GM03348 (cell line): ENCODE measurements at places on chromosomes 6 and 20.
A peak's percentile ranks its signal among the peaks of the same experiment; 100 is the strongest.

DNA sequence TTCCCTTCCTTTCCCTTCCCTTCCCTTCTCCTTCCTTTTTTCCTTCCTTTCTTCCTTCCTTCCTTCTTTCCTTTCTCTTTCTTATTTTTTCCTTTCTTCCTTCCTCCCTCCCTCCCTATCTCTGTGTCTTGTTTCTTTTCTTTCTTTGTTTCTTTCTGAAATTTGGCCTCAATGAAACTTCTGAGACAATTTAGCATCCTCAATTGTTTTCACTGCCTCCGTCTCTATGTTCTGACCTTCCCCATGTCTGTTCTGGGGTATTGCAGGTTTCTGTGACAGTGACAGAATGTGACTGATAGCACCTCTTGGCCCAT is 81.7 kb upstream of the PAX1 start:
- DNase-seq, result no peak

DNA sequence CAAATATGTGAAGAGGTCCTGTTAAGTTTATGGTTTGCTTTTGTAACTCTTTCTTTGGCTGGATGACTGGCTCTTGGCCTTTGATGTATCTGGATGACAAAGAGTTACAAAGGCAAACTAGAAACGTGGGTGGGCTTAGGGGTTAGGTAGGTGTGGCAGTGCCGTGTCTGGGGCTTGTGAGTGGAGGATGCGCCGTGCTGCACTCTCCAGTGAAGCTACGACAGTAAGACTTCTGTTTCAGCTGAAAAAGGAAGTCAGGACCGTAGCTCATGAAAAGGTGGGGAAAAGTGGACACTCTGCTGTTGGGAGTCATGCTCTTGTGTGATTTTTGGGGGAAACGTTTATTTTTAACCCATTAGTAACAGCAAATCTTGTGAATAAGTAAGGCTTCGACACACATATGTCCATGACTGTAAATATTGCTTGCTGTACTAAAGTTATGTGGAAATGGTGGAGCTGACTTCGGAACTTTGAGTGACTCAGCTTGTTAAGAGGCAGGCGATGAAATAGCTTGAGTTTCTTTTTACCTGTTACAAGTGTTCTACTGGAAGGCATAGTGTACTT is 45.6 kb downstream of the DUSP22 start:
- DNase-seq, result no peak

GRCh38 chr6:13604546-13605416 is 10.4 kb upstream of the NOL7 start:
- DNase-seq, result no peak

DNA sequence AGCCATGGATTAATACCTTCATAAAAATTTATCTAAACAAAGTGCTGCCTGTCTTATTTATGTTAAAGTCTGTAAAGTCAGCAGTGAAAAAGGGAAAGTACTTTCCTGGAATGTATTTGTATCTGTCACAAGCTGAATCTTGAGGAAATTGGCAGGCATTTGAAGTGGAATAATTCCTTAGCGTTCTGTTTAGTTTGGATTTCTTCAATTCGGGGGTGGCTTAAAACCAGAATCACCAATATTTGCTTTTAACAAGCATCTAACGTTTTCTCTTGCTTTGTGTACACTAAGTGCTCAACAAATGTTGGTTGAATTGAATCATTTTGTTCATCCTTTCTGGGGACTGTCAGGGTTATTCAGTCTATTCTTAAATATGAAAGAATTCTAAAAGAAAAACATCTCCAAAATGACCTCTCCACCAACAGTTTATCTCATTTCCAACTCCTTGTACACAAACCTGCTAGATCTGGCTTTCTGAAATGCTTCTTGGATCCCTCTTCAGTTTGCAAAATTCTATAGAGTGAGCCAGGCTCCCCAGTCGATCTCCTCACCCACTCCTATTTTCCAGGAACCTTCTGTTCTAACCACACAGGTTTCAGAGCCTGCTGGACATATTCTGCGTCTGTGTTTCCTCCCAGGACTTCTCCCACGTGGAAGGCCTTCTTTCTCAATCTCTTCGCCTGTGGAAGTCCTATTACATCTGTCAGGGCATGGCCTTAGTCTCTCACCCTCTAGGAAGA is 2.0 kb upstream of the NPEPL1 start:
- DNase-seq, result peak; percentile 62

DNA sequence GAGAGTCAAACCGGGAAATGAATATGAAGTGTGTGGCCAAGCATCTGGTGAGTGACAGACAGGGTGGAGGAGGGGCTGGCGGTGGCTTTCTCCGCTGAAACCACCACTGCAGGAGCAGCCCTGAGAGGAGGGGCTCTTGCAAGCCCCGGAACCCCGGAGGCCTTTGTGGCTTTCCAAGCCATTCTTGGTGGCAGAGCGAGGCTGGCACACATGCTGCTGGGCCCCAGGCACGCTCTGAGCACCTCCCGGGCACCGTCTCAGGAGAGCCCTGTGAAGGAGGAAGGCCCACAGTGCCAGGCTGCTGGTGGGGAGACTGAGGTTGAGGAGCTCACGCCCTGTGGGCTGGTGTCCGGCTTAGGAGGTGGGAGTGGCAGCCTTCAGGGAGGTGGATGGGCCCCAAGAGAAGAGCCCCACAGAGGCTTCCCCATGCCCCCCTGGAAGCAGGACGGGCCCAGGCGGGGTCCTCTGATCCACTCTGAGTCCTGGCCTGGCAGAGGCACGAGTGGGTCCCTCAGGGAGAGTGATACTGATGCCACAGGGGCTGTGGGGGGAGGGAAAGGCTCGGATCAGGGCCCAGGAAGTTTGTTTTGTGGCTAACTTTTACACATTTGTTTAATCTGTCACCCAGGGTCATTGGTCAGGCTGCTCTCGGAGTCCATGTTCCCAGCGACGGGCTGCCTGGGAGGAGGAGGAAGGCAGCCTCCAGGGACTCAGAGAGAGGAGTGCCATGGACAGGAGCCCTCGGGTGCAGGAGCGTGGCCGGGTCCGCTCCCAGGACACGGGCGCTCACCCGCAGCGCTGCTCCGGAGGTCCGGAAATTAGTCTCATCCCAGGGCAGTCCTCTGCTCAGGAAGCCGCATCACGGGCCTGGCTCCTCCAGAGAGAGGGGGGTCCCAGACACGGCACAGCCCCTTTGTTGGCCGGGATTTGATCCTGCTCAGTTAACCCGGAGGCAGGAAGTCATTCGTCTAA is 170.7 kb downstream of the ERMARD start:
- DNase-seq, result no peak

- no peak for DNase-seq
Measured at GRCh38 chr6:90621581-90621980, 34.7 kb upstream of the MAP3K7 start.

DNA sequence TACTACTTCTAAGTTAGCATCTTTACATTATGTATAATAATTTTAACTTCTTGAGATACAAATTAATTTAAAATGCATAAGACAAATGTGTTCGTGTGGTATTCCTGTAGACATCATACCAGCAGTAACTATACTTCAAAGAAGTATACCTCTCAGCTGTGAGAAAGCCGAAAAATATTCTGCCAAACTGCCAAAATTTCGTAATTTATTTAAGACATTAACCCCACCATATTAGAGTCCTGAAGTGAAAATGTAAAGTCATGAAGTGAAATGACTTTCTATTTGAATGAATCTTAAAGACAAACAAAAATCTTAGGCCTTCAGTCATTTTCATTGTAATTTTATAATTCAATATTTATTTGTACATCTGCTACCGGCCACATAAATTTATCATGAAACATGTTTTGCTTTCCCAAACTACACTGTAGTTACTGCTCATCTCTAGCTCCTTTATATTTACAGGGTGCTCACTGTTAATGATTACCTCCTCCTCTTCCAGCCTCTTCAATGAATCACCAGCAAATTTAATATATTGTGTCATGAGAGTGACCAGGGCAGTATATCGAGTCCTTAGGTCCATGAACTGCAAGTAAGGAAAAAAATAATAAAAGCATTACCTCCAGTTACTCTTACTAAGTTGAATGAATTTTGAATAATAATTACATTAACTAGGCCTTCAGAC is 18.5 kb downstream of the DST start:
- no peak for DNase-seq

GRCh38 chr6:64733433-64733832 is 973.6 kb downstream of the EYS start:
- no peak for DNase-seq

GRCh38 chr20:38121741-38122140 is 43.3 kb downstream of the TGM2 start:
- no peak for DNase-seq

GRCh38 chr6:12490904-12491571 is 200.9 kb downstream of the EDN1 start:
- peak; percentile 77 for DNase-seq

- no peak for DNase-seq
Measured at GRCh38 chr6:152441902-152442301, 195.3 kb downstream of the SYNE1 start.

GRCh38 chr6:150004101-150004782 is 21.1 kb downstream of the RAET1L start:
- DNase-seq, result no peak

GRCh38 chr6:96302991-96303390 is 218.6 kb upstream of the UFL1 start:
- no peak for DNase-seq

DNA sequence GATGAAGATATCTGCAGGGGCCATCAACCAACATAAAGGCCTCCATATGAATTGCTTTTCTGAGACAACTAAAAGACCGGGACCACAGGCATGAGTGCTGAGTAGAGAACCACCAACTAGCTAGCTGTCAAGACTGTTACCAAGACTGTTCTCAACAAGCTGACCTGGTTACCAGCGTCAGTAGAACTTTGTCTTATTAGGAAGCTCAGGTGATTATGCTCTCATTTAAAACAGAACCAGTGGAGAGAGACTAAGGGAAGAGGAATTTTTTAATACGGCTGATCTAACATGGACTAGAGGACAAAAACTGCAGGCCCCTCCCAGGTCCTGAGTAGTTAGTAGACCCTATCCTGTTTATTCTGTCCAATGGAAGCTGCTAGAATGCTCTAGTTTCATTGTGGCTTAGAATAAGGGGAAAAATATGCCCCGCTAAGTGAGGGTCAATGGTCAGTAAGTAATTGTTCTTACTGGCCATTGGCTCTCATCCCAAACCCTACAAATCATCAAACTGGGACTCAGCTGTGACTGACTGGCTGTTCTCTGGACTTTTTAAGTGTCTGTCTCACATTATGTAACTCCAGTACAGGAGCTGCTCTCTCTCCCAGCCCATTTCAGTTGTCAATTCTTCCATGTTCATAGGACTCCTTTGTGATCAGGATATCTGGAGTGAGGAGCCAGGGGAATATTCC is 3.8 kb upstream of the DYNLRB1 start:
- no peak for DNase-seq

- DNase-seq, result no peak
Measured at GRCh38 chr6:41439524-41440418, 104.4 kb downstream of the NCR2 start.

GRCh38 chr6:155915651-155916050 is 460.0 kb upstream of the NOX3 start:
- DNase-seq, result no peak

GRCh38 chr6:105429676-105430075 is 26.8 kb upstream of the PREP start:
- DNase-seq, result peak; percentile 52

- DNase-seq, result no peak
Measured at GRCh38 chr6:169791721-169792131, 40.3 kb downstream of the ERMARD start.

DNA sequence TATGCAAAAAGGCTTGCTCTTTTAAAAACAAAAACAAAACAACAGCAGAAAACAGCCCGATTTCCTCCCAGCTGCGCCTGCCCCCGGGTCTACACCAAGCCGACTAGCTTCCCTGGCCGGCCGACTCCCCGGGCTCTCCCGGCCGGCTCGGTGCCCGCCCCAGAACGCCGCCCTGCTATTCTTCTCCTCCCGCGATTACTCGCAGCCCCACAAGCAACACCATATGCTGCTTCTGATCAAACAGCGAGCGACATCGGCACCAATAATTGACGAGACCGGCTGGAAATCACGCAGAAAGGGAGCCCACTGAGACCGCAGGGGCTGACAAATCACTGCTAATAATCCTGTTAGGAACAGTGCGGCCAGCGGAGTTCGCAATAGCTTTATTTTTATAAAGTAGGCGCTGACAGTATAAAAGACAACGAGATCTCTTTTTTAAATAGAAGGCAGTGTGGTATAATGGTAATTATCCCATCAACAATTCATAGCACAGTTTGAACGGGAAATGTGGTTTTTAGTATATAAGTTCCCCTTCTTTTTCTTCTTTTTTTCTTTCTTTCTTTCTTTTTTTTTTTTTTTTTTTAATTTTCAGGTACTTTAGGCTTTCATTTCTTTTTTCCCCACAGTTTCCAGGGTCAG is 3.3 kb downstream of the SIM1 start:
- DNase-seq, result peak; percentile 87
